ENCODE measurements at places on chromosomes 2 and 18.

GRCh38 chr2:161886248-161886647 is 187.8 kb downstream of the DPP4 start:
- no peak for DNase-seq

DNA sequence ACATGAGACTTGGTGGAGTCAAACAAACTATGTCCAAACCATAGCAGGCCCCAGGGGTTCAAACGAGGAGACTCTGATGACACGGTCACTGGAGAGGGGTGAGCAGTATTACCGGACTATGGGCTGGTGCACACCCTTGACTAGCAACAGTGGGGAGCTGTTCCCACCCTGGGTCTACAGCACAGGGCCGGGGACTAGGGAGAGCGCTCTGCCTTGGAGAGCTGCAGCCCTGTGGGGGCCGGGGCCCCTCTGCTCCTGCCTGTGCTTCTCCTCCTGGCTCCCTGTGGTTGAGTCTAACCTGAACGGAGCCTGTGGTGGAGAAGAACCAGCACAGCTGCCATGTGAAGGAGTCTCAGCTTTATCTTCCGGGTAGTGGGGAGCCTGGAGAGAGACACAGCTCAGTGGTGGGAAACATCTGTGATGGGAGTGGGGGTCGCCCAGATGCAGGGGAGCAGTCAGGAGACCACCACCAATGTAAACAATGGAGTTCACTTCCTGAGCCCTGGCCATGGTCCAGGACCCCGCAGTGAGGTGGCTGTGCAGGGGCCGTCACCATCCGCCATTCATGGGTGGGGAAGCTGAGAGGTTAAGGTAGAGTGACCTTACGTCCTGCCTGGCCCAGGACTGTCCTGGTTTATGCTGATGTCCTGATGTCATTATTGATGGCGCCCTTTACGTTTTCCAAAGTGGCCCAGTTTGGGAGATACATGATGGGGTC is 195.7 kb upstream of the TWIST2 start:
- no peak for DNase-seq

GRCh38 chr18:59837586-59837985 is 62.2 kb upstream of the PMAIP1 start:
- peak; percentile 54 for DNase-seq

GRCh38 chr2:236877972-236878371 is 207.7 kb upstream of the COPS8 start:
- no peak for DNase-seq

GRCh38 chr2:191875859-191876258 is 29.0 kb upstream of the CAVIN2 start:
- DNase-seq, result no peak

Data from CD4-positive, alpha-beta T cell treated with Interleukin-17A for 4 hours (primary cell).